ENCODE measurements at places on chromosomes 5 and 9.
A peak's percentile ranks its signal among the peaks of the same experiment; 100 is the strongest.

DNA sequence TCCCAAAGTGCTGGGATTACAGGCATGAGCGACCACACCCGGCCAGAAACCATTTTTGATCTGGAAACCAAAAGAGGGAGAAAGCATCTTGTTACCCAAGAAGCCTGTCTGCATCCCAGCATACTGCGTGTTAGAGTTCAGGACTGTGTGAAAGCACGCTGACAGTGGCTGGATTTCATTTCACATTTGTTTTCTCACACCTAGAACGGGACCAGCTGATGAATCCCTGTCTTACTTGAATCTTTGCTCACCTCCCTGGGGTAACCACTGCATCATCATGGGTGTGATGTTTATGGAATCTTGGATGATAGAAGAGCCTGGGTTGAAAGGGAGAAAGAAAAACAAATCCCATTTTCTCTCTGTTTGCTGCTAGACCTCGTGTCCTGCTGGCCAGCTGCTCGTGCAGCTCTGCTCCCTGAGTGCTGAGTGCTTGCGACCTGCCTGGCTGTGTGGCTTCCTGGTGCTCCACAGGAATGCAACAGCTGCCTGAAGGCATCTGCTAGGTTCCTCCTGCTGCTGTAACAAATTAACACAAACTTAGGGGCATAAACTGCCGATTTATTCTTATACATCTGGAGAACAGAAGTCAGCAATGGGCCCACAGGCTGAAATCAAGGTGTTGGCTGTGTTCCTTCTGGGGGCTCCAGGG lies 378.3 kb upstream of the DAP start:
- no peak for DNase-seq

DNA sequence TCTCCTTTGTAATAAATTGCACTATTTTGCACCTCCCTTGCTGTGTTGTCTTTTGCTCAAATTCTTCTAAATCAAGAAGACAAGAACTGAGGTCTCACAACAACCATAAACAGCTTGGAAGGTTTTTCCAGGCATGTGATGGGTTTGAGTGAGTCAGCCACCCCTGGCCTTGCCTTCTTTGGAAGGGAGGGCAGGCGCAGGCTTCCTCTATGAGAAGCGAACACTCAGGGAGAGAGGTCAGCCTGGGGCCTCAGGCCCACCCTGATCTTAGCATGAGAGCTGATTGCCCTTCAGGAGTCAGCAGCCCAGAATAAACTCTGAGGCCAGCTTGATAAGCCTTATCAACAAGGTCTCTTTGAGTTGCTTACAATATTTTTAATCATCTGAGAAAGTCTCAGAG lies 31.6 kb downstream of the S1PR3 start:
- no peak for DNase-seq

GRCh38 chr9:69443178-69443577 lies 118.2 kb downstream of the ENTREP1 start:
- no peak for DNase-seq

GRCh38 chr9:69637817-69638200 lies 34.4 kb downstream of the APBA1 start:
- DNase-seq: no peak

DNA sequence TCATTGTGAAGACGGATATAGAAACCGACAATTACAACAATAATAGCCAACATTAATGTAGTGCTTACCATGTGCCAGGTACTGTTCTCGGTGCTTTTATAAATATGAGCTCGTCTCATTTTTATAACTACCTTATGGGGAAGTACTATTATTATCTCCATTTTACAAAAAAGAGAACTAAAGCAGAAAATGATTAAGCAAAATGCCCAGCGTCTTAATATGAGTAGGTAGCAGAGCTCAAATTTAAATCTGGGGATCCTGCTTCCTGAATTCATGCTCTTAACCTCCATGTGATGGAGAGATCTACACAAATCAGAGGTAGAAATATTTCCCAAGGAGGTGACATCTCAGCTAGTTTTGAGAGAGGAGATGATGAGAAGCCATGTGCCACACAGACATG lies 256.9 kb downstream of the TRIM32 start:
- no peak for DNase-seq

DNA sequence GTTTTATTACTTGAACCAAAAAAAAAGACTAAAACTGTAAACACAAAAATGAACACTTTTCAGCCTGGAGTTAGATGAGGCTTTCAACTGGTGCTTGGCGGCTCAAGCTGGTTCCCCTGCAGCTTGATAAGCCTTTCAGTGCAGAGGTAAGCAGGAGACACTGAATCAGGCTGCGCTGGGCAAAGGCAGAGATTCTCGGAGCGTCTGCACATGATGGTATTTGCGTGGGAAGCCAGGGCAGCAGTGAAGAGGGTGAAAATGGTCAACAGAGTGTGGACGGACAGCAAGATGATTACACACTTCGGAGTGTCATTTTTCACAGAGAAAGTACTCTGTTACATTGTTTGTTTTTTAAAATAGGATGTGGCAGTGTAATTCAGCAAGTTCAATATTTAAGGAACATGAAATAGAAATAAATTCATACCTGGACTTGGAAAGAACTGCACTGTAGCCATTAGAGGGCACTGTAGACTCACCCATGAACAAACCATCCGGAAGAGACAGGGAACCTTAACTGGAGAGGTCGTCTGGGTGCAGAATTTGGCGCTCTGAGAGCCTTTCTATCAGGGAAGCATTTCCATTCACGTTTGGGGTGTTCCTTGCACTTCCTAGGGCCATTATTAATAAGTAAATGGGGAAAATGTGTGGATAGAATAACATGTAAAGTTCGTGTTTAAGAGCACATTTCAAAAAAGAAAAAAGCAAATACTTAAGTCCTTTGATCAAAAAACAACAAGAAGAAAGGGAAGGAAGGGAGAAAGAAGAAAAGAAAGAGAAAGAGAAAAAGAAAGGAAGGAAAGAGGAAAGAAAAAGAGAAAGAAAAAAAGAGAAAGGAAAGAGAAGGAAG lies 69.8 kb downstream of the ICE1 start:
- peak; percentile 44 for DNase-seq

DNA sequence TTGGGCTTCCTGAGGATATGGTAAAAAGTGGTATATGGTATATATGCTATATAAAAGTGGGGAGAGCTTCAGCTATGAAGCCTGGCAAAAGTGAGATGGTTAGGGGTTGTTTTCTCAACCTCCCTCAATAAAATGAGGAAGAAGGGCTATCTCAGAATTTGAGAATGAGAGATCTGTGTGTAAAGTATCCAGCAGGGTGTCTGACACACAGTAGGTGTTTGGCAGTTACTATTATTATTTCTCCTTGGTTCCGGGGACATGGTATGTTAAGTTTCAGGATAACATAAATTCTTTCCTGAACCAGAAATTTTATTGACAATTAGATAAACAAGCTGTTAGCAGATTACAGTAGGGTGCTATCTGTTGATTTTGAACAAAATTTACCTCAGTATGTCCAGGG lies 94.1 kb downstream of the DENND1A start:
- no peak for DNase-seq
